Activated gamma-delta T cell (primary cell): ENCODE measurements at places on chromosomes 3 and 15.

DNA sequence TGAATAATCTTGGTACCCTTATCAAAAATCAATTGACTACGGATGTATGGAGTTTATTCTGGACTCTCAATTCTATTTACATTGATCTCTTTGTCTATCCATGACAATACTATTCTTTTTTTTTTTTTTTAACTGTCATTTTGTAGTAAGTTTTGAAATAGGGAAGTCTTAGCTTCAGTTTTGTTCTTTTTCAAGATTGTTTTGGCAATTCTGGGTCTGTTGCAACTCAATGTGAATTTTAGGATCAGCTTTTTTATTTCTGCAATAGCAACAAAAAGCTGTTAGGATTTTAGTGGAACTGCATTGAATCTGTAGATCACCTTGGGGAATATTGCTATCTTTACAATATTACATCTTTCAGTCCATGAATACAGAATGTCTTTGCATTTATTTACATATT is 21.4 kb downstream of the BTLA start:
- no peak for DNase-seq

DNA sequence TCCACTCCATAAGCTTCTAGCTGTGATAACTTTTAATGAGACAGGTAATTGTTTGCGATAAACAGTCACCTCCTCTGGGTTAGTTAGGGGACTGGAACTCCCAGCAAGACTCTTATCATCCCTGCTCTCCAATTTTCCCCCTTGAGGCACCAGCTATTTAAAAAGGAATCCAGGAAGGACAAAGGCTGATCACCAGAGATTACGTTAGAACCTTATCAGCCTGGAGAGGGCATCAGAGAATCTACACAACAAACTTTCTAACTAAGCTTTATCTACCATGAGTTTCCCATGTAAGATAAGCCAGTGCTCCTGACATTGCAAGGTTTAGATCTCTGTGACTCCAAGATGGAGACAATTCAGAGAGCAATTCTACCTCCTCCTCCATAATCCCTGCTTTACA is 31.3 kb downstream of the GPR176 start:
- DNase-seq, result no peak

DNA sequence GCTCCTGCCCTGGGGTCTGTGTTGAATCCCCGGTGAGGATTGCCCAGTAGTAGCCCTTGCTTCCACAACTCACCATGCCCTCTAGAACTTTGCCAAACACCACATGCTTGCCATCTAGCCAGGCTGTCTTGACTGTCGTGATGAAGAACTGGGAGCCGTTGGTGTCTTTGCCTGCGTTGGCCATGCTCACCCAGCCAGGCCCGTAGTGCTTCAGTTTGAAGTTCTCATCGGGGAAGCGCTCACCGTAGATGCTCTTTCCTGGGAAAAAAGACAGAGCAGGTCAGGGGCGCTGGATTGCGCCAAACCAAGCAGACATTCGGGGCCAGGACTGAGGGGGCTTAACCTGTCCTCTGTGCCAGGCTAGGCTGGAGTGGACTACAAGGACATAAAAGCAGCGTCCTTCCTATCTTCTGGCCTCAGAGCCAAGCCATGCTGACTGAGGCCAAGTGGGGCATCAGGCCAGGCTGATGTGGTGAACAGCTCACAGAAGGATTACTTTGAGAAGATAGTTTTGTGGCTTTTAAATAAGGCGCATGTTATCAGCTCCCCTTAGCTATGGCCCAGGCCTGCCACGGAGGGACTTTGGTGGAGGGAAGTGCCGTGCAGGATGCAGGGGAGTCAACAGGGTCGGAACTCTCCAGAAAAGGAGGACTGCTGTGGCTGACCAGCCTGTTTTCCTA is 5.3 kb downstream of the SNX22 start:
- no peak for DNase-seq

GRCh38 chr15:45314960-45315359 is 62.9 kb downstream of the SLC28A2 start:
- DNase-seq, result no peak

GRCh38 chr3:172367205-172368105 is 80.8 kb downstream of the GHSR start:
- no peak for DNase-seq

GRCh38 chr3:182793663-182794454 is 555 bp downstream of the ATP11B start:
- DNase-seq, result no peak

DNA sequence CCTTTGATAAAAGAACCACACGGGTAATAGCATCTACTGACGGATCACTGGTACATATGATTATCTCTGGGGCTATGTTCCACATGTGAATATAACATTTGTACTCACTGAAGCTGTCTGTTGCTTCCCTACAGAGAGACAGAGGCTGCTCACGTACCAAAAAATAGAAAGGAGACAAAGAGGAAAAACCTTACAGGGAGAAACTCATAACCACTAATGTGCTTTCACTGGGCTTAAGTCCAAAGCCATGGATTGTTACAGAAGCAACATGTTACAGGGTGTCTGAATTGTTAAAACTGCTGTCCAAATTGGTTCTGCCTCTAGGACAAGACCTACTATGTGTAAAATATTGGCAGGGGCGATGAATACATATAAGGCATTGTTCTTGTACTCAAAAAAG is 311.9 kb downstream of the FOXP1 start:
- no peak for DNase-seq

DNA sequence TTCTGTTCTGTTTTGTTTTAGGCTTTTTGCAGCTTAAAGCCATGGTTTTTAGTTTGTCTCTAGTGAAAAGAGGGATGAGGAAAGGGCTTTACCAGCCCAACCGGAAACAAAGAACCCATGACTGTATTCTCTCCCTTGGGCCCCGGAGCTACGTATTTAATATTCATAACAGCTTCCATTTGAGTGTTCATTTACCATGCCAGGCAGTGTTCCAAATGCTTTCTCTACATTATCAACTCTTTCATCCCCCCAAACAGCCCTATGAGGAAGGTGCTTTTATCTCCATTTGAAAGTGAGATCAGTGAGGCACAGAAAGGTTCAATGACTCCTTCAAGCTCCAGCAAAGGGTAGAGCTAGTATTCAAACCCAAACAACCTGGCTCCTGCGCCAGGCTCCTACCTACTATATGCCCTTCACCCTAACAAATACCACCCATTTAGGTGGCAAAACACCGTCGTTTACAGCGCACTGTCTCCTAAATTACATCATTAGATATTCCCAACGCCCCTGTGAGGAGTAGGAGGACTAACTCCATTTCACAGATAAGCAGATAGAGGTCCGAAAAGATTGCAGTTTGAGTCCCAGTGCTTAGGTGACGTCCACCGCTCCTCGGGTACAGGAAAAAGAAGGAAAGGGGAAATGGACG is 27.9 kb downstream of the GTPBP8 start:
- no peak for DNase-seq

DNA sequence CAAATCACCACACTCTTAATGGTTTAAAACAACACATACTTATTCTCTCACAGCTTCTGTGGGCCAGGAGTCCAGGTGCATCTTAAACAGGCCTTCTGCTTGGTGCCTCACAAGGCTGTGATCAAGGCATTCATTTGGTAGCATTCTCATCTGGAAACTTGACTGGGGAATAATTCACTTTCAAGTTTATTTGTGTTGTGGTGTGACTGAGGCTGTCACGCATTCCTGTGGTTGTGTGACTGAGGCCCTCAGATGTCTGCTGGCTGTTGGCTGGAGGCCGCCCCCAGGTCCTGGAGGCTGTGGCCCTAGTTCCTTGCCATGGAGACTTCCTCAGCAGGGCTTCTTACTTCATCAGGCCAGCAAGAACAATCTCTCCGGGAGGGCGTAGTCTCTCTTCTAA is 16.9 kb upstream of the FAM3D start:
- no peak for DNase-seq

GRCh38 chr3:76403556-76403955 is 618.2 kb upstream of the ZNF717 start:
- no peak for DNase-seq

GRCh38 chr3:49352281-49352680 is 5.9 kb downstream of the GPX1 start:
- DNase-seq, result no peak
